ENCODE measurements at places on chromosomes 5 and 9.

- no peak for DNase-seq
Observed at GRCh38 chr5:146699138-146699537, 179.4 kb downstream of the PPP2R2B start.

- peak; percentile 60 for DNase-seq
Observed at GRCh38 chr5:38831909-38832308, 13.9 kb upstream of the OSMR start.

GRCh38 chr5:53219610-53220009 lies 110.1 kb upstream of the MOCS2 start:
- no peak for DNase-seq

DNA sequence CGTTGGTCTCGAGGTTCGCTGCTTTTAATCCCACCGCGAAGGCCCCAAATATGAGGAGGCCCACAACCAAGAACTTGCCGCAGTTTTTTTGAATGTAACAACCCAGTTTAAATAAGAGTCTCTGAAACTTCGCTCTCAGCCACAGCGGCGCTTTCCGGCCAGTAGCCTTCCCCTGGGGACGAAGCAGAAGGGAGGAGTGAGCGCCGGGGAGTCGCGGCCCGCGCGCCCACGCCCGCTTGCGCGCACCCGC lies 10.4 kb downstream of the PTCH1 start:
- DNase-seq, result peak; percentile 79

- DNase-seq, result no peak
Observed at GRCh38 chr9:127049581-127049980, 72.9 kb downstream of the ANGPTL2 start.

GRCh38 chr5:152511120-152511519 lies 106.0 kb upstream of the NMUR2 start:
- no peak for DNase-seq

DNA sequence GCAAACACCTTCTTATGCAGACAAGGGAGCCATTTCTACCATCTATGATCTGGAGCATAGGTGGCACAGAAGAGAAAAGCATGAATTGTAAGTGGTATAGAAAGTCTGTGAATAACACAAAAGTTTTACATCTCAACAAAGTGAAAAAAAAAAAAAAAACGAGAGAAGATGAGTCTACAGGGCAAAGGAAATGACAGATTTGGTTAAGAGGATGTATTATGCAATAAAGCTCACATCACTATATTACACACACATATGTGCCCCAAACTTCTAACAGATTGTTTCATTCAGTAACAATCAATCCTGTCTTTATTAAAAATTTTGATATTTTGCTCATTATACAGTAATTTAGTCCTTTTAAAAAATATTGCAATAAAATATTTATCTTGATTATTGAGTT lies 49.8 kb downstream of the CERT1 start:
- DNase-seq, result peak; percentile 79

- no peak for DNase-seq
Observed at GRCh38 chr5:108081707-108082106, 300.2 kb downstream of the FBXL17 start.

DNA sequence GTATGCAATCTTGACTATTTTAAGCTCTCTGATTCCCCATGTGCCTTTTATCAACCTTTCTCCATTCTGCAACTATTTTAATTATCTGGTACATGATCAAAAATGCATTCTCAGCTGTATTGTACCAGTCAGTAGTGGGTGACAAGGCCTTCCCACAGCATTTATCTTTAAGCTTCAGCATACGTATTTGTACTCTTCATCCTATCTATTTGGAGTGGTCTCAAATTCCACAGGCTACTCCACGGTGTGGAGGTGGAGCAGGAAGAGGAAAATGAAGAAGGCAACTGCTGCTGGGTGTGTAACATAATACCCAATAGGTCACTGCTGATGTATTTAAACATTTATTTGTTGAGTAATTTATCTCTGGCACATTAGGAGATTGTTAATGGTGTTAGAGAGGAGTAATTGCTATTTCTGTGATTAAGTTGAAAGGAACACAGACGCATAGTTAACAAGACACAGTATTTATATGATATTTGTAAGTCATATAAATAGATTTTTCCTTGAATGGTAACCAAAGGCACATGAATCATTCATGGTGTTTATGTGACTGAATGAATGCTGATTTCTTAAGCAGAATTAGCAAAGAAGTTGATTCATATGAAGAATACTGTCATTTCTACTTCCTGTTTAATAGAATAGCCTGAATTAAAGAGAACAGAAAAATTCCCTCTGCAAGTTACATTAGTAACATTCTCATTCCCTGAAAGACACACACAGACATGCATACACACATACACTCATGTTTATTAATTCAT lies 153.8 kb upstream of the NR3C1 start:
- DNase-seq, result peak; percentile 78

Measured in GM23248 (cell line).